ENCODE measurements at places on chromosomes 3 and 15.

DNA sequence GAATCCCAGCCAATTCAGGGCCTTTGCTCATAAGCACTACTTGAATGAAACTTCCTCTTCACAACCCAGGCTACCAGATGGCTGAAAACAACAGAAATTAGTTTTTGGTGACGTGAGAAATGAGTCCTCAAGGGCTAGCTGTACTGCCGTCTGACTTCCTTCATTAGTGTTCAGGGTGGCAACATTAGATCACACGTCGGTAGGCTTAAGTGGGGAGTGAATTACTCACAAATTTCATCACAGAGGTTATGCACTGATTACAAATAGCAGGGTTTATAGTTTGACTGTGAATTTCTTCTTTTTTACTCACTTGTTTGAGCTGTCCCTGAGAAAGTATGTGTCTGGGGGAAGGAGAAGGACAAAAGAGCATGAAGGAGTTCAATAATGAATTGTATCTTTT lies 397.2 kb downstream of the GAP43 start:
- no peak for DNase-seq

DNA sequence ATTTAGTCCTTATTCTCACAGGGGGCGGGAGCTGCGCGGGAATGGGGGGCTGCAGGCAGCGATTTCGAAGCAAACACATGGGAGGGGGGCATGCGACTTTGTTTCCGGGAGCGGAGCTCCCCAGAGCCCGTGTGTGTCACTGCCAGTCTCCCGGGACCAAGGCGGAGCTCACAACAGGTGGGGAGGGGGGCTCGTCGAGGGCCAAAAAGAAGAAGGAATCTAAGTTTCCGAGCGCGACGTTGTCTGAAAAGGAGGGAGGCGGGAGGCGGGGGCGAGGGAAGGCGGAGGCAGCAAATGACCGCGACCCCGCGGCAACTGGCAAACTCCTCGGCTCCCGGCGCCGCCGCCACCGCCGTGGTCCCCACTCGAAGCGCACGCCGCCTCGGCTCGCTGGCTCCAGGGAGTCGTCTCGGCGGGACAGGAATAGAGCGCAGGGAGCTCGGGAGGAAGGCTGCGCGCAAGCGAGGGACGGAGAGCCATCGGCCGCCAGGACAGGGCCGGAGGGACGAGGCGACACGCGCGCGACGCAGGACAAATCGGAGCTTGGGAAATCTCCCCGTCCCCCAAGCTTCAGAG lies 1.4 kb downstream of the FOXP1 start:
- DNase-seq, result peak; percentile 59

DNA sequence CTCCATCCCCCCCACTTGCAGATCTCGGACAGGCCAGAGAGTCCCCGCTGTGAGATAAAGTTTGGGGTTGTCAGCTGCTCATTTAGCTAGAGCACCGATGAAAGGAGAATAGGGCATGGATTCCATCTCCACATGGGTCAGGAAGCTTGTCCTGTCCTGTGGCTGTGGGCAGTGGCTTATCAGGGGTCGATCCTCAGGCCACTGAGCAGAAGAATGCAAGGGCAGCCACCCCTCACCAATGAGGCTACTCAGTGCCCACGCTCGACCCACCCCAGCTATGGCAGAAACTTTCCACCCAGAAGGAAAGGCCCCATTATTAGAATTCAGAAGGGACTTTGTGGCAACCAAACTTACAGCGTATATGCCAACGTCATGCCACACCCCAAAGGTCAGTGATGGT lies 43.3 kb downstream of the CPN2 start:
- DNase-seq, result no peak

GRCh38 chr15:80816049-80816653 lies 37.0 kb downstream of the CEMIP start:
- DNase-seq, result no peak

- DNase-seq, result no peak
These were observed 22.8 kb downstream of the EIF4E3 start for GRCh38 chr3:71702131-71703024.

GRCh38 chr3:140219291-140219690 lies 284.3 kb downstream of the CLSTN2 start:
- DNase-seq, result no peak

All from head of caudate nucleus (tissue), 42 donors.